MCF 10A (cell line): ENCODE measurements at places on chromosomes 4 and X. TPM values are rescaled to one million over a fixed set of nuclear protein-coding genes. Genes with fewer than 3 reads are reported as not detected.

GRCh38 chr4:3388471-3389232 lies 53.1 kb upstream of the HGFAC start:
- no peaks in the 10 kb centered on the region for H3K27me3 ChIP-seq
- H3K36me3 ChIP-seq = peaks cover 18% of the 10 kb centered on the region
- H3K4me3 ChIP-seq = peak overlapping the region; percentile 81
- peak; percentile 49 for DNase-seq
- H3K4me1 ChIP-seq = peaks cover 52% of the 10 kb centered on the region

DNA sequence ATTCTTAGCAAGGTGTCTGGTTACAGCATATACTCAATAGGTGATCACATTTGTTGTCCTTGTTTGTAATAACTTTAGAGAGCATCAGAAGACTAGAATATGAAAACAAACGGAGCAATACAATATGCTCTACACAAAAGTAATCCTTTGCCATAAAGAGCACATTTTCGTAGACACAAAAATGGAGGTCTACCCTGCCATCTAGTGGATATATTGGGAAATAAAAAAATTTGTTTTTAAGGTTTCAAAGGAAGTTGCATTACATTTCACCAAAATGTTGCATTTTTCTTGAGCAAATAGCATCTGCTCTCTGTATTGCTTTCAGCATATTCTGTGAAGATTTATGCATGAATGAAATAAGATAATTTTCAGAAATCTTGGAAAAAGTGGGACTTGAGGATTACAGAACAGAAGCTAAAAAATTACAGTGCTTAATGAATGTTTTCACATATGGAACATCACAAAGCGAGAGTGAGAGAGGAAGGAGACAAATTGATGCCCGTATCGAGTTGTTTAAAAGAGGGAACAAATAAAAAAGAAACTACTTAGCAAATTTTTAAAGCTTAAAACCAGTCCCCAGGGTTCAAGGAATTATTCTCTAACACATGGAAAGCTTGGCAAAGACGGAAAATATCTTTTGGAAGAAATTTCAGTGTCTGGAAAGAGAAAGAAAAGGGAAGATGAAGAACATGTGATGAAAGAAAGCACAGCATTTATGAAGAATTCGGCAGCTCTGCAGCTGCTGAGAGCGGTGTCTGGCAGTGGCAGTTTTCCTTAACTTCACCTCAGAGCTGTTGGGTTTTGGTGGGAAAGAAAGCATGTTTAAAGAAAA lies 390.1 kb downstream of the ANKRD50 start:
- H3K27me3 ChIP-seq = no peaks in the 10 kb centered on the region
- H3K4me1 ChIP-seq = no peaks in the 10 kb centered on the region
- DNase-seq = peak; percentile 59
- H3K27ac ChIP-seq = no peak overlapping the region
- no peak overlapping the region for H3K4me3 ChIP-seq

GRCh38 chr4:13117185-13117584 lies 367.0 kb downstream of the RAB28 start:
- DNase-seq = no peak
- H3K27me3 ChIP-seq = no peaks in the 10 kb centered on the region
- no peak overlapping the region for H3K4me3 ChIP-seq
- no peaks in the 10 kb centered on the region for H3K36me3 ChIP-seq
- no peak overlapping the region for H3K27ac ChIP-seq
- H3K4me1 ChIP-seq = no peaks in the 10 kb centered on the region

The RGS12 gene
- 28.3 and 36.0 TPM in 2 replicates for total RNA-seq

DNA sequence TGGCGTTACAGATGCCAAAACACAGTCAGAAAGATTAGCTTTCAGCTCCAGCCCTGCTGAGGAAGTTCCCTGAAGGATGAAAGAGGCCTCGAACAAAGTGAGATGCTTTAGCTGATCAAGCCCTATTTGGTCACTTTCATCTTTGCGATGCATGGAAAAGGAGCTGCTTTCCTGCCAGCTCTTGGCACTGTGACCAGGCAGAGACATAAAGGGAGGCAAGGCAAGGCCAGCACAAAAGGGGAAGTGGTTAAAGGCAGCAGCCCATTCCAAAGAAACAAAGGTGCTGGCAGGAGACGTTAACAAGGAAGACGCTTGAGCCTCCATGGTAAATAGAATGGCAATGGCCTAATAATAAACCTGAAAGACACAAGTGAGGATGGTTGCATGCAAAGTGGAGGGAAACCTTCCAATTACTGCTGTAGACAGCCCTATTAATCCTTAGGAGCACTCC lies 617.1 kb upstream of the INTU start:
- H3K4me1 ChIP-seq = peaks cover 5% of the 10 kb centered on the region
- H3K27me3 ChIP-seq = no peaks in the 10 kb centered on the region
- H3K27ac ChIP-seq = no peak overlapping the region
- H3K4me3 ChIP-seq = no peak overlapping the region
